ENCODE measurements at places on chromosomes 3 and 15. TPM values are rescaled to one million over a fixed set of nuclear protein-coding genes. Genes with fewer than 3 reads are reported as not detected.

Gene CFAP100
- total RNA-seq: not detected

Gene CTXND1
- not detected for total RNA-seq

Gene PODXL2
- 0.95 TPM for total RNA-seq

Gene PLD1
- total RNA-seq: 3.1 TPM

Gene CPN2
- not detected for total RNA-seq

Gene FETUB
- not detected for total RNA-seq

Gene CCNB2
- 96.3 TPM for total RNA-seq

Gene IL17RE
- 3.0 TPM for total RNA-seq

Gene GOLGA8J
- total RNA-seq: not detected

Gene ZNF280D
- total RNA-seq: 23.4 TPM

Gene GPR149
- total RNA-seq: not detected

Gene ROPN1B
- total RNA-seq: not detected

Gene TCTA
- total RNA-seq: 19.7 TPM

Gene RNU6-1
- total RNA-seq: not detected

Gene SLC7A14
- total RNA-seq: not detected
